ENCODE measurements at places on chromosomes 13 and 19. TPM values are rescaled to one million over a fixed set of nuclear protein-coding genes. Genes with fewer than 3 reads are reported as not detected.
A peak's percentile ranks its signal among the peaks of the same experiment; 100 is the strongest.

DNA sequence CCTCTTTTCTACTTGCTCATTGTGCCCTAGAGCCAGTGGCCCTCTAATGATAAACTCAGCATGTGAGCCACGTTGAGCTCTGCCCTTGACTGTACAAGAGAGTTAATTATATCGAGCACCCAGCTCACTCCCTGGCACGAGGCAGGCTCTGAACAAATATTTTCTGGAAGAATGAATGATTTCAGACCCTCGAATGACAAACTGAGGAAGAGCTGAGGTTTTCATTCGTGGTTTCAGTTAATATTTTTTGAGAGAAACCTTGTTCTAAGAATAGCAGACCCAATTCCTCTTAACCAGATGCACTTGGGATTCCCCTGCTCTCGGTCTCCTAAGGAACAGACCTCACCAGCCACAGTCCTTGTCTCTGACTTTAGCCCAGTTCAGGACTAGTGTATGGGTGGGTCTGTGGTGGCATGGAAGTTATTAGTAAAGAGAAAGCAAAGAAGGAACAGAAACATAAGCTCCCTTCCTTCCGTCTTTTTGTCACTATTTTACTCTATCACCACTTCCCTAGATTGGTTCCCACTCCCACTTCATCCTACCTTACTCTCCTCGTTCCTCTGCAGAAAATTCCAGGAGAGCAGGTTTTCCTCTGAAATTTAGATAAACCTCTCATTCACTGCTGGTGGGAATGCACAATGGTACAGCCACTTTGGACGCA is 22.1 kb upstream of the WDFY2 start:
- DNase-seq: no peak

Gene MAMSTR
- 1.9 TPM for total RNA-seq

- no peak for DNase-seq
Measured at GRCh38 chr19:12665281-12665573, 1.3 kb downstream of the MAN2B1 start.

- no peak for DNase-seq
Measured at GRCh38 chr13:20161275-20161950, 561 bp upstream of the GJA3 start.

DNA sequence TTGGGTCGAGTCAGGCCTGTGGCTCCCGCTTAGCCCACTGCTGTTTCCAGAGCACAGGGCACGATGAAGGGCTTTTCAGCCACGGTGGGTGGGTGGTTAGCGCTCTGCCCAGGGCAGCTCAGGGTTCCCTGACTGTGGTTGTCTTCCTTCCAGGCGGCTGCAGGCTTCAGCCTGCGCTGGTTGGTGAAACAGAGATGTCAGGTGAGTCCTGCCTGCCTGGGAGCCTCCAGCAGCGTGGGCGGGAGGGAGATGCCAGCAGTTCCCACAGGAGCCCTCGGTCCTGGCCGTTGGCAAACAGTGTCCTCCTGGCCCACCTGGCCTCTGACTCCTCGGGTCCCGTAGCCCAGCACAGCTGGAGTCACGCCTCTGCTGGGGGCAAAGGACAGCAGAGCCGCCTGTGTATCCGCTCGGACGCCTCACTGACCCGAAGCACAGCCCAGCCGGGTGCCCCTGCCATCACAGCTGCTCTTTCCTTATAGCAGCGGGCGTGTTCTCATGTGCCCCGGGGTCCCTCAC is 9.7 kb downstream of the ADAT3 start:
- no peak for DNase-seq

DNA sequence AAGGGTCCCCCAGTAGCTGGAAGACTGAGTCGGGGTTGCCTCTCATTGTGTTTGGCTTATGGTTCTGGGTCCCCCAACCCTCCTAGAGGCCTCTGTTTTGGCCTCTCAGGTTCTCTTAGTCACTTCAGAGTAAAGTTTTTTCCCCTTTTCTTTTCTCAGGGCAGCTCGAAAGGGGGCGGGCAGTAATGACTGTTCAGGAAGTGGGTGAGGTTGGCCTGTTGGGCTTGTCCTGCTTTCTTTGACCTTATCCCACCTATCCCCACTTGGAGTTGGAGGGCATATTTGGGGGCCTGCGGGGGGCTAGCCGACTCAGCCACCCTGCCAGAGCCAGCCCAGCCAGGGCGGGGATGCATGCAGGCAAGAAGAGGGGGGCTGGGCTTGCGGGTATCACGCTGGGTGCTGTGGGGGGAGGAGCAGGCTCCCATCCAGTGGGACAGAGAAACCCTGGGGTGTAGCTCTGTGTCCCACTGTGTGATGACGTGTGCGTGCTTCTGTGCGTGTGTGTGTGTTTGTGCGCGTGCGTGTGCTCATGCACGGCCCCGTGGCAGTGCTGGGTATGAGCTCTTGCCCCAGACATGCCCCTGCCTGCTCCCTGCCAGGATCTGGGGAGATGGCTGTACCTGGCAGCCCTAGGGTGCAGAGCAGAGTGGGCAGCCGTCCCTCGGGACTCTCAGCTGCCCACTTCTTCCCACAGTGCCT is 1.4 kb downstream of the CIC start:
- DNase-seq: no peak

DNA sequence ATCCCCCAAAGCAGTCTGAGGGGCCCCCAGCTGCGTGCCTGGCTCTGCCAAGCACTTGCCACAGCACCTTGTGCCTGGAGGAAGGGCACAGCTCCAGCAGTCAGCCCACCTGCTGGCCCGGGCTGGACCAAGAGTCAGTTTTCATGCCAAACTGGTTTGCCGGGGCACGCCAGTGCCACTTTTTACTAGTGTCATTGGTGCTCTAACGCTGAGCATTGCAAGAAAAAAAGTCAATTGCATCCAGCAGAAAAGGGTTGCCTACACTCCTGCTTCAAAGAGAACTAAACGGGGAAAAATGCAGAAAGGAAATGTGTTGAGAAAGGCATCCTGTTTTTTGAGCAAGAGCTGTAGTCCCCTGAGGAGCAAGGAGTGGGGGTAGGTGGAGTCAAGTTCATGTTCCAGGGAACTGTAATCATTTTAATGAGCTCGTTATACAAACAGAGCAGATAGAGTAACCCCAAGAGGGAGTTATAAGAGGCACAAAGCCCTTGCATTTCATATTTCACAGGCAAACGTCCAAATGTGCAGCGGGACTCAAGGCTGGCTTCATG is 68.4 kb downstream of the F2RL3 start:
- no peak for DNase-seq

DNA sequence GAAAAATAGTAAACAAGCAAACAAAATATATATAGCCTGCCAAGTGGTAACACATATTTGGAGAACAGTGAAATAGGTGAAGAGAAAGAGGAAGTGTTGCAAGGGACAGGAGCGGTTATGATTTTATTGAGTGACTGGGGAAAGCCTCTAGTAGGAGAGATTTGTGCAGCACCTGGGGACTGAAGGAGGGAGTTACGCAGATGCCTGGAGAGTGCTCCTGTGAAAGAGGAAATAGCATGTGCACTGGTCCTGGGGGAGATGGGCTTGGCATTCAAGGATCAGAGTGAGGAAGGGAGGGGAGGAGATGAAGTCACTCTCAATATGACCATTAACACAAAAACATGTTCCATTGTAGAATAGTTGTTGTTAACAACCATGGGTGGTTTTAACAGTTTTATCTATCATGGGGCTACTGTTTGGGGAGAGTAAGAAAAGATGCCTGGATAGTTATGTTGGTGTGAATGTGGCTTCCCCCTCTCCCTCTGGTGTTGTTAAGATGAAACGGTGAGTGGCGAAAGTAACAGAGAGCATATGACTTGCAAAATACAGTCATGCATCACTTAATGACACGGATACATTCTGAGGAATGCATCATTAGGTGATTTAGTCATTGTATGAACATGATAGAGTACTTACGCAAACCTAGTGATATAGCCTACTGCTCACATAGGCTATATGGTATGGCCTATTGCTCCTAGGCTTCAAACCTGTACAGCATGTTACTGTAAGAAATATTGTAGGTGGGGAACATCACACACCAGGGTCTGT is 251.7 kb upstream of the ARGLU1 start:
- no peak for DNase-seq

- DNase-seq: no peak
Measured at GRCh38 chr13:106526738-106527444, 8.6 kb downstream of the EFNB2 start.

GRCh38 chr13:33629605-33630360 is 188.2 kb upstream of the RFC3 start:
- DNase-seq: peak; percentile 39

- no peak for DNase-seq
Measured at GRCh38 chr19:2923510-2923909, 21.3 kb downstream of the ZNF77 start.

GRCh38 chr13:51717786-51718398 is 86.1 kb downstream of the DHRS12 start:
- no peak for DNase-seq
